ENCODE measurements at places on chromosomes 3 and 15.
A peak's percentile ranks its signal among the peaks of the same experiment; 100 is the strongest.

- DNase-seq = no peak
These were observed 115.0 kb downstream of the NR1D2 start for GRCh38 chr3:24060055-24060454.

GRCh38 chr3:3154879-3155610 lies 24.4 kb downstream of the CRBN start:
- no peak for DNase-seq

DNA sequence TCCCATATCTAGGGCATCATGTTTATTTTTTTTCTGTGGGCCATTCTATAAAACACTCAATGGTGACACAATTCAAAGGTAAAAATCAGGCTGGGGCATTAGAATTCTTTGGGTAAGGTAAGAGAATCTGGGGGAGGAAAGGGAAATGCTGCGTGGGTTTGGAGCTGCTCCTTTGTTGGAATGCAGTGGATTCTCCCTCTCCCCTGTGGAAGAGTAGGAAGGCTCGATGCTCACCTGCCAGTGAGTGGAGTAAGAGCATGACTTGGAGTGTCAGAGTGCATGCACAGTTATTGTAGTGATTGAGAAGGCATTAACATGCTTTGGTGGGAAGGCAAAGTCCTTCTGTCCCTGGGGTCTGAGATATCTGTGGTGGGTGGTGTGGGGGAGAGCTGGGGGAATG lies 280.0 kb downstream of the PDCD6IP start:
- DNase-seq = no peak

GRCh38 chr3:83628471-83628870 lies 1330.3 kb upstream of the CADM2 start:
- no peak for DNase-seq

- no peak for DNase-seq
These were observed 140.5 kb downstream of the BBX start for GRCh38 chr3:107663266-107663665.

- no peak for DNase-seq
These were observed 88.8 kb downstream of the EPHB1 start for GRCh38 chr3:134883697-134884385.

GRCh38 chr3:40995271-40995670 lies 204.0 kb upstream of the CTNNB1 start:
- DNase-seq = no peak

GRCh38 chr15:74903676-74904075 lies 3.0 kb downstream of the FAM219B start:
- no peak for DNase-seq

DNA sequence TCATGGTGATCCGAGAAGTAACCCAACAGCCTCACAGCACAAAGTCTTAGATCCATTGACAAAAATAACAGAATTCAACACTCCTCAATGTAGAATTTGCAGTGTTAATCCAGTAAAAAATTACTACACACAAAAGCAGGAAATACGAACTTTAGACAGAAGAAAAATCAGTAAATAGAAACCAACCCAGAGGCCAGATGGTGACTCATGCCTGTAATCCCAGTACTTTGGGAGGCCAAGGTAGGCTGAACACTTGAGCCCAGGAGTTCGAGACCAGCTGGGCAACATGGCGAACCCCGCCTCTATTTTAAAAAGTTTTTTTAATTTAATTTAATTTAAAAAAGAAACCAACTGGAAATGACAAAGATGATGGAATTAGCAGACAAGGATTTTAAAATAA lies 36.1 kb downstream of the SELENOT start:
- no peak for DNase-seq

DNA sequence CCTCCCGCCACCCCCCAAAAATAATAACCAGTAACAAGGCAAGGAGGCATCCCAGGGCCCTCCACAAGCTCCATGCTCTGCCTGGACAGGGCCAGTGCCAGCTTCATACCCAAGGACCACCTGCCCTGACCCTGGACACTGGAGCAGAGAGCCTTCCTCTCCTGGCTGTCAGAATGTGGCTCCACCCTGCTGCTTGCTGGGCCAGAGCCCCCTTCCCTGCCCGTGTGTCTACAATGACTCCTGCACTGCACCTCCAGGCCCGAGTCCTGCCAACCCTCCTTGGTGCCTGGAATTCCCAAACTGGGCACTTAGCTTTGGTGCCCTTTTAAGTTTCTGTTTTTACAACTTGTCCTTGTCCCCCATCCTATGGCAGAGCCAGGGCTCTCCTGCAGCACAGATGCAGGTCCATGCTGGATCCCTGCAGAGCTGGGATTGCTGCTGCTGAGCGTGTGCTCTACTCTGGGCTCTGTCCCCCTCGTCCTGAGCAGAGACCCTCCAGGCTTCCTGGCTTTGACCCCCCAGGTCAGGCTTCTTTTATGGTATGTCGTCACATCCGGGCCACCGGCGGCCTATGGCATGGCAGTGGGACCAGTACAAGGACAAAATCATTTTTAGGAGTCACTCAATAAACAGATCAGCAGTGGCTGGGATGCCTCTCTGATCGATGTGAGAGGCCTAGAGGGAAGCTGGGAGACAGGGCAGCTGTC lies 11.4 kb upstream of the SNRPA1 start:
- DNase-seq = no peak

DNA sequence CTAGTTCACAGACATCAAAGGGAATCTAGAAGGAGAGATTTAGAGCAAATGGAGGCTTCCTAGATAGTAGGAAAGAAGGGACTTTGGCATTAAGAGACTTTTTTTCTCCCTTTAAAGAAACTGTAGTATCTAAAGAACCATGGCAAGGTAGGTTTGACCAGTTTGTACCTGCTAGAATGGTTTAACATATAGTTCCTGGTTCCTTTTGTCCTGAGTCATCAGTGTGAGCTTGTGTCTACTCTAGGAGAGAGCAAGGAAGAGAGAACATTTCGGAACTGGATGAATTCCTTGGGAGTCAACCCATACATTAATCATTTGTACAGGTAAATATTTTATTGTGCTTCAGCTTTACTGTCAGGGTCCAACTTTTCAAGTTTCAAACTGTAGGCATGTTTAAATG lies 29.6 kb upstream of the TRPC1 start:
- DNase-seq = no peak

GRCh38 chr3:149860881-149861280 lies 47.9 kb downstream of the RNF13 start:
- no peak for DNase-seq

GRCh38 chr3:146493221-146493620 lies 23.9 kb upstream of the PLSCR2 start:
- DNase-seq = no peak

GRCh38 chr3:188309437-188310269 lies 155.7 kb downstream of the LPP start:
- peak; percentile 39 for DNase-seq

GRCh38 chr3:195549931-195550519 lies 6.9 kb upstream of the PPP1R2 start:
- no peak for DNase-seq

- no peak for DNase-seq
These were observed 57.9 kb upstream of the DLG1 start for GRCh38 chr3:197356275-197356674.

DNA sequence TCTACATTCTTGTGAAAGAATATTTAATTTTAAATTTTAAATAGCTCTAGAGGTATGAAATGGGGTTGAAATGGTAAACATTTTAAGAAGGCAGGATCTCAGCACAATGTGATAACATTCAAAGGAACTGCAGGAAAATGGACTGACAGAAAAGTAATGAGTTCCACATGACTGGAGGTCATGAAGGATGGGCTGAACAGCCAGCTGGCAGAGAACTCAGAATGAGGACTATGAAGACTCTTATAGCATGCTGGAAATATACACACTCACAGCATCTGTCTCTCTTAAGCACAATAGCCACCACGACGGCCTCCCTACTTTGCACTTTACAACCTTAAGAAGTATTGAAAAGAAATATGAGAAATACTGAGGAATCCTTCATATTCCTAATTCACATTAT lies 94.7 kb downstream of the TNIK start:
- DNase-seq = no peak

DNA sequence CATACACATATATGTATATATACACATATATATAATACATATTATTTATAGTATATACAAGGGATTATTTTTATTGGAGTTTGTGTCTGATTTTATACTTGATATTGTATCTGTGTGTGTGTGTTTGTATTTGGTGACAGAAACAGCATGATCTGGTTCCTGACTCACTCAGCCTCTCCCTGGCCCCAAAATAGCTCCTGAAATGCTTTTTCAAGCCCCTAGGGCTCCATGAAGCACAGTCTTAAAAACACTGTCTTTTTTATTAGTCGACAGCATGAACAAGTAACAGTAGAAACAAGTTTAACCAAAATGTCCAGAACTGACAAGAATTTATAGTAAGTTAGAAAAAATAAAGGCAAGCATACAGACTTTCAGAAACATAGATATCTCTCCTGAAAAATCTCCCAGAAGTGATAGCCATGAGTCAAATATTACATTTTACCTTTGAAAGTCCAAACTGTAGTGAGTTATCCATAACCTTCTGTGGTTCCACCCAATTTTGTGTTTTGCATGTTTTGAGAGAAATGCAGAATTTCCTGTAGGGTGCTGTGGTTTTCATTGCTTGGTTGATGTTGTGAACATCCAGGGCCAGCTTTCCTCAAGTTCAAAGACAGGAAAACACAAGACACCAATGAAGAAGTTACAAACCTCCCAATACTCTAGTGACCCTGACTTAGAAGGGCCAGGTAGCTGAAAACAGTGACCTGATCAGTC lies 98.5 kb upstream of the CCDC80 start:
- no peak for DNase-seq

- DNase-seq = no peak
These were observed 50.3 kb upstream of the SEC13 start for GRCh38 chr3:10371167-10371566.

- DNase-seq = peak; percentile 100
These were observed 18.1 kb upstream of the CHD2 start for GRCh38 chr15:92881802-92882696.

GRCh38 chr3:72529081-72529480 lies 319.2 kb downstream of the SHQ1 start:
- no peak for DNase-seq

DNA sequence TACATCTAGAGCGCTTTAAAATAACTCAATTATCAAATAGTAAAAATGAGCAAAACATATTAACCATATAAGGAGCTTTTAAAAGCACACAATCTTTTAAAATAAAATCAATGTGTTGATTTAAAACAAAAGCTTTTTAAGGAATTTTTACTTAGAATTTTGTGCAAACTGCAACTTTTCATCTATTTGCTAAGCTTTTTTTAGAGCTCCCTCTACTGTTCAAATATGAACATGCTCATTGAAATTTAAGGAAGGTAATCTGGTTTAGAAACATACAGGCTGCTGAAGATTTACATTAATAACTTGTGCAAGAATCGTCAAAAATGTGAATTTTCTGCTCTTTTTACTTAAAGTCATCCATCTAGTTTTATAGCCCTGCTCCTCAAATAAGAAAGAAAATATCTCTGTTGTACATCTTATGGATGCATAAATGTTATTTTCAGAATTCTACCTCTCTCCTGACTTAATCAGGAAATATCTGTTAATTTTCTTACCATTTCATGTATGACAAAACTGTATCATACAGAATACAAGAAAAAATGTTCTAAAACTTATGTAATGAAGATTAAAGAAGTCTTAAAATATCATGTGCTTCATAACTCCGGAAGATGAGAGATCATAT lies 469.4 kb upstream of the ROBO2 start:
- no peak for DNase-seq

- peak; percentile 47 for DNase-seq
These were observed 56.0 kb downstream of the KBTBD12 start for GRCh38 chr3:127970966-127971592.

GRCh38 chr3:185527364-185527763 lies 25.0 kb downstream of the LIPH start:
- DNase-seq = no peak

GRCh38 chr3:135503760-135504686 lies 461.5 kb upstream of the PPP2R3A start:
- DNase-seq = peak; percentile 13

DNA sequence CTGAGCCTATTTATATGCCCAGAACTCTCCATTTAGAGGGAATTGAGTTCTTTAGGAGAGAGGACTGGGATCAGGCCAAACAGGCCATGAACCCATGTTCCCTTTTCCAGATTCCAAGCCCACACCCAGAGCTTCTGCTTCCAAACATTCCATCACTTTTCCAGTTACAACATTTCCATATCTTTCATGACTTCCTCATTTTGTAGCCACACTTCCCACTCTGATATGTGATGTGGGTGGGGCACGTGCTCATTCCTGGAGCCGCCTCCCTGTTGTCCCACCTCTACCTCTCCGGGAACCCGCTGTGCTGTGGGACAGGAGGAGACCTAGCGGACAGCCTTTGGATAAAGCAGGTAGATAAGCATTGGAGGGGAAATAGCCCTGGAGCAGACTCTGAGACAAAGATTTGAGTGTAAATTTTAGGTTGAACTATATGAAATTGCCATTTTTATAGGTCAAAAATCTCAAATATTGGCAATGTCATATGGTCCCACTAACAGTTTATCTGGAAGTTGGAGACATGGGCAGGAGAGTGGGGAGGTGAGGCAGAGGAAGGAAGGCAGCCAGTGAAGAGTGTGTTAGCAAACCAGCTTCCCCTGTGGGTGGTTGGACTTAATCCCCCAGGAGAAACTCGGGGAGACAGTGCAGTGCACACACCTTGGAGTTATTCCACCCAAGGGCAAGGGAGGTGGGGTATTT lies 31.8 kb downstream of the CYP8B1 start:
- DNase-seq = no peak

DNA sequence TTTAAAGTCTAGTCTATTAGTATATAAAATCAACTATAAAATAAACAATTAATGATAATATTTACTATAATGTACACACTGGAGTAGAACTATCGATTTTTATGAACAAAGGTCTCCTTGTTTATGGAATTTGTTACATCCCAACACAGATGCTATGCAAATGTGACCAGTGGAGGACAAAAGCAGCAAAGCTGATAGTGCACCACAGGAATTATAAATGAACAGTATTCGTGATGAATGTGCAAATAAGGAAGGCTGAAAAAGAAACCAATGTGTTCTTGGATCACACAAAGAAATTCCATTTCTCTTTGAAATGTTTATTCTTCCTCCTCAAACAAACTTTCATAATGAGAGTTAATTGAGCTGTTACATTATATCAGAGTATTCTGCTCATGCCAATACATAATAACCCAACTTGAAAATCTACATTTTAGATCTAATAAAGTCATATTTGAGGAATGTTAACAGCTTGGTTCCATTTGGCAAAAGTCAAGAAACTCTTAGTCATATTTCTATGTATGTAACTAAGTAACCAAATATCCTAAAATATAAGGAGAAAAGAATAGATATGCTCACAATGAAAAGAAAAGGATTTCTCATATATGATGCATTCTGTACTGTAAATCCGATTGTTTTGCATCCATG lies 79.3 kb downstream of the NEK10 start:
- no peak for DNase-seq

GRCh38 chr3:154040283-154040682 lies 80.9 kb upstream of the ARHGEF26 start:
- no peak for DNase-seq

GRCh38 chr3:173739726-173740125 lies 342.2 kb downstream of the NLGN1 start:
- no peak for DNase-seq

- no peak for DNase-seq
These were observed 57.0 kb downstream of the TMCC1 start for GRCh38 chr3:129836381-129837064.
